ENCODE measurements at places on chromosomes 7 and 10.

DNA sequence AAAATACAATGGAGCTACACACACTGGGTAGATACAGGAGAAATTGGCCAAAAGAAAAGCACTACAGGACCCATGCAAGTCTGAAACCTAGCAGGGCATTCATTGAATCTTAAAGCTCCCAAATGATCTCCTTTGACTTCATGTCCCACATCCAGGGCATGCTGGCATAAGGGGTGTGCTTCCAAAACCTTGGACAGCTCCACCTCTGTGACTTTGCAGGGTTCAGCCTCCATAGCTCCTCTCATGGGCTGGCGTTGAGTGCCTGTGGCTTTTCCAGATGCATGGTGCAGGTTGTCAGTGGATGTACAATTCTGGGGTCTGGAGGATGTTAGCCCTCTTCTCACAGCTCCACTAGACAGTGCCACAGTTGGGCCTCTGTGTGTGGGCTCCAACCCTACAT, 626.3 kb upstream of the POT1 start:
- no peak for DNase-seq

GRCh38 chr7:620056-620455, 100.4 kb upstream of the PDGFA start:
- DNase-seq: no peak

DNA sequence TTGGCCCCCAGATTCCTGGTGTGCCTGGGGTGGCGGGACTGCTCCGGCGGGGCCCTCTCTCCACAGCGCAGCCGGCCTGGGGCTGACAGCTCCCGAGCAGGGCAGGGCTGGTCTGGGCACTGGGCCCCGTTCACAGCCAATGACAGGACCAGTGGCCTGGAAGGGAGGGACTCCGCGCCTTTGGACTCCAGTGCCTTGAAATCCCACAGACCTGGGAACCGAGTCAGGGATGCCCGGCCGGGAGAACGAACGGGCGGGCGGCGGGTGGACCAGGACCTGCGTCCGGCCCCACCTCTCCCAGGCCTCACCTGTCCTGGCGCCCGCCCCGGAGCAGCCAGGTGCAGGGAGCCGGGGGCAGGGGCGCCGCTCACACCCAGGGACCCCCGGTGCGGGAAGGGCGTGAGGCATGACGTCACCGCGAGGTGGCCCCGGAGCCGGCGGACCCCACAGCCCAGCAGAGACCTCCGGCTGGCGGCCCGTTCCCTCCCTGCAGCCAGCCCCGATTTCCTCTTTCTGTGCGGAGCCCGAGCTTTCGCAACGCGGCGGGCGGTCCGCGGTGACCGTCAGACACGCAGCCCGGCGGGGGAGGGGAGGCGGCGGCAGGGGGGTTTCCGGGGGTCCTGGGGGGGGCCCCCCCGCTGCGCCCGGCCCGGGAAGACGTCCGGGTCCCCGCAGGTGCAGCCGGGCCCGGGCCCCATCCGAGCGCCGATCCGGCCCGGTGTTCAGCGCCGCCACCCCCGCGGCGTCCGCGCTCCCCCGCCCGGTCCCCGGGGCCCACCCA, 743 bp downstream of the ADAP1 start:
- DNase-seq: no peak

- no peak for DNase-seq
These were observed 66.6 kb downstream of the CUBN start for GRCh38 chr10:17062955-17063484.

- no peak for DNase-seq
These were observed 178.4 kb downstream of the ARHGAP12 start for GRCh38 chr10:31749981-31750840.

DNA sequence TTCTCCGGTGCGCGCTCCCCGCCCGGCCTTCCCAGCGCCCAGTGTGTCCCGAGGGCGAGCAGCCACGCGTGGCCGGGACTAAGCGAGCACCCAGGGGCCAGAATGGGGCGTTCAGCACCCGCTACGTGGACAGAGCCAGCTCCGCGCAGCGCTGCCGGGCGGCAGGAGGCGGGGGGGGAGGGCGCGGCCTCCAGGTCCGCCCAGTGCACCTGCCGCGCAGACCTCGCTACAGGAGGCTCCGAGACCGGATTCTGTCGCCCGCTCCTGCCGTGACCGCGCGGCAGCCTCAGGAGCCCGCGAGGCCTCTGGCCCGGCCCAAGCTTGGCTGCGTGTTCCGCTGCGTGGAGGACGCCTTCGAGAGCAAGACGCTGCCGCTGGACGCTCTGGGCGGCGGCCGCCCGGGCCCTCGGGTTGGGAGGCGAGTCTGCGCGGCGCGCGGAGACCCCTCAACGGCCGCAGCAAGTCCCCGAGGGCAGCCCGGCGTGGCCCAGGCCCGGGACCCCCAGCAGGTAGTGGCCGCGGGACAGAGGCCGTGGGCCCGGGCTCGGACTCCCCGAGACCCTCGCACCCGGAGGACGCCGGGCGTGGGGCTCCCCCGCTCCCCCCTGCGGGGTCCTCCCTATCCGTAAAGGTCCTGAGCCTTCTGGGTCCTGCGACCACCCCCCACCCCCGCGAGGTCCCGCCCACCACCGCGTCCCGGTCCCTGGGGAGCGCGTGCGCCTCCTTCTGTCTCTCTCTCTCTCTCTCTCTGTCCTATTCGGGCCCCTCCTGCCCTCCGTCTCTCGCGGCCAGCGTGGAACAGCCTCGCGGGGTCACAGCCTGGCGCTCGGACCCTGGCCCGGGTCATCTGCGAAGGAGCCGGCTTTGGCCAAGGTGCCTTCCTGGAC, 904 bp upstream of the DPYSL4 start:
- peak; percentile 34 for DNase-seq

GRCh38 chr10:96512524-96513304, 1.0 kb downstream of the TLL2 start:
- no peak for DNase-seq

DNA sequence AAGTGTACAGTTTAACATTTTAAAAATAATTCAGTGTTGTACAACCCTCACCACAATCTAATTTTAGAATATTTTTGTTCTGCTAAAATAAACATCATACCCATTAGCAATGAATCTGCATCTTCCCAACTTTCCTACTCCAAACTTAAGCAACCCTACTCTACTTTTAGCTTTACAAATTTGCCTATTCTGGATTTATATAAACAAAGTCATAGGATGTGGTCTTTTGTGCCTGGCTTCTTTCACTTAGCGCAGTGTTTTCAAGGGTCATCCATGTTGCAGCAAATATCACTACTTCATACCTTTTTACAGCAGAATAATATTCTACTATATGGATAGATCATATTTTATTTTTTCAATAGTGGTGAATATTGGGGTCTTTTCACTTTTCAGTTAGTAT, 18.9 kb downstream of the CALML3 start:
- DNase-seq: no peak

DNA sequence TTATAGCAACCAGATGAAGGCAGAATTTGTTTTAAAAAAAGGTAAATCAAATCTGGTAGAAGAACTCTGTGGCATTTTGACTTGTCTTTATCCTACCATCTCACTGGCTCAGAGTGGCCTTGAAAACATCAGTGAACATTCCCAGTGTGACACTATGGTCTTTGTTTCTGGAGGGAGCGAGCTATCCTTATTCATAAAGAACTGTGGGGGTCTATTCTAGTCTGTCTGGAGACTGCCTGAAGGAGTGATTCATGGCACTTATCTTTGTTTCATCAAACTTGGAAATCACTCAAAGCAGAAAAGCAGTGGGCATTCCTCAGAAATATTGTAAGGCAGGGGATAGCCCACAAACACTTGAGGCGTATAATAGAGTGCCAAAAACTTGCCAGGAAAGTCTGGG, 719.1 kb downstream of the PCDH15 start:
- no peak for DNase-seq

GRCh38 chr7:120988591-120989256, at the start of gene CPED1:
CPED1 (plus strand) TSS chr7:120988711; CDS start chr7:120989622, 911 bp downstream.
- DNase-seq: no peak

DNA sequence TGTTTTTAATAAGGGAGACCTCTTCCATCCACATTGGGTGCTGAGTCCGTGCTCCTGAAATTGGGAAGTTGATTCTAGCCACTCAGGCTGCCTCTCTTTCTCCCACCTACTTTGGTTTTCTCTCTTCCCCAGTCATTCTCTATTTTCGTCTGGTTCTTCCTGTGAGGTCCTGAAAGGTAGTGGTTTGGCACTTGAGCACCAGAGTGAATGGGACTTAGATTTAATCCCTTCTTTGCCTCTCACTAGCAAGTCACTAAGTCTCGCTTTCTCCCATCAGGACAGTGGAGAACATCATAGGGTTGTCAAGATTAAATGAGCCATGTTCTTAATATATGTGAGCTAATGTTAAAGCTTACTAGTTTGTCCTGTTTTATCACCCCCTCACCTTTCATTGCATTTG, 4.0 kb upstream of the AASS start:
- DNase-seq: no peak

GRCh38 chr7:94295850-94296249, 98.8 kb upstream of the COL1A2 start:
- DNase-seq: no peak

- no peak for DNase-seq
These were observed 188.4 kb downstream of the CYP26A1 start for GRCh38 chr10:93261961-93262610.

GRCh38 chr10:26219676-26220075, 3.1 kb downstream of the GAD2 start:
- DNase-seq: no peak

DNA sequence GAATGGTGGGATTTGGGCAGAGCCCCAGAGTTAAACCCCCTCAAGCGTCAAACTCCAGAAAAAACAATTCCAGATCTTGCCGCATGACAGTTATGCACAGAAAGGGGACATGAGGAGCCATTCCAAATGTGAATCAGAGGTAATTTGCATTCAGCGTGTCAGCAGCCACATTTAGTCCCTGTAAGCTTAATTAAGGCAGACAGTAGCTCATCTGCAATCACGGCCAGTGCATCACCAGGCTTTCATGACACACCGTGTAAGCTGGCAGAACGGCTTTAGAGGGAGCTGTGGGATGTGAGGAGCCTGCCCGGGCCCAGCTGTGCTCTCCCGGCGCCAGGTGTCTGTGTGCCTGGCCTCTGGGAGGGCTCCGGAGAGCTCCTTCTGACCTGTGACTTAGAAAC, 18.7 kb upstream of the PRKAG2 start:
- no peak for DNase-seq

- DNase-seq: no peak
These were observed 189.3 kb downstream of the MAD1L1 start for GRCh38 chr7:2043316-2044039.

GRCh38 chr10:94878649-94879048, 59.8 kb upstream of the CYP2C9 start:
- DNase-seq: no peak

- no peak for DNase-seq
These were observed 129.2 kb downstream of the STRA8 start for GRCh38 chr7:135362871-135363270.

GRCh38 chr10:50990568-50991455, 83.5 kb upstream of the PRKG1 start:
- DNase-seq: no peak

DNA sequence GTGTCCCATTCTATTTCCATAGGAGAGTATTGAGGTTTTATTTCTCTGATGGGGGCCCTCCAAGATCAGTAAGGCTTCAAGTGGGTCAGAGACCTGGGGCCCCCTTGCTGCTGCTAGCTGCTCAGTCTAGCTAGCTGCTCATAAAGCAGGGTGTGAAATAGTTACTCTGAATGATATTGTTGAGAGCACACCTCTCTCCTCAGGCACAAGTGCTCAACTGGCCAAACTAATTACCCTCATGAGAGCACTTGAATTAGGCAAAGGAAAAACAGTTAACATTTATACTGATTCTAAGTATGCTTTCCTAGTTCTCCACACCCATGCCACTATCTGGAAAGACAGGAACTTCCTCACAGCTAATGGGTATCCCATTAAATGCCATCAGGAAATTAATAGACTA, 5.4 kb upstream of the SFTPA1 start:
- no peak for DNase-seq

DNA sequence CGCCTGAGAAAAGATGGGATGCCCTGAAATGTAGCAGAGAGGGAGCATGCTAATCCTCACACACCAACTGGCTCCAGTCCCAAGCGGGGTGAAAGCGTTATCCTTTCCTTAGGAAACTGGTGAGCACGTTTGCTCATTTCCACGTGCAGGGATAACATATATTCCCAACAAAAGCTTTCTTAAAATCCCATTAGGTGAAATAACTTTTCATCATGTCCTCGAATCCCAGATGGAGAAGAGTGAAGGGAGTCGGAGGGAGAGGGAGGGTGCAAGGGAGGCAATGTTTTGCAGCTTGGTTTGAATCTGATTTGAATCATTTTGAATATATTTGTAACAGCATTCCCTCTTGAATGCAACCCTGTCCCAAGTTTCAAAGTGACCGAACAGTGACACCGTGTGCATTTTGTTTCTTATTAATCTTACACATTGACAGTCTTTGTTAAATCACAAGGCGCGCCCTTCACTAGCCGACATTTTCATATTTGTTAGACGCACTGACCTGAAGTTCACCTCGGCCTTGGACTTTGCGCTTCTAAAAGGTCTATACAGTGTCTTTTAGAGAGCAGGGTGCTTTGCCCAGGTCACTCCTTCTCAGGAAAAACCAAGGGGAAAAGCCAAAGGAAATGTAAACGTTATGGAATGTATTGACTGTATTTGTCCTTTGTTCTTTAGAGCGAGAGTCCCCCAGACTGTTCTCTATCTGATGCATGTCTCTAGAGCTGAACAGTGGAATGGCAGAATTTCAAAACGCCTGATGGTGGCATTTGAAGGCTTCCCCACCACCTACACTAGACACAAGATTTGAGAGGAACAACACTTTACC, 3.1 kb upstream of the HOXA4 start:
- no peak for DNase-seq

- no peak for DNase-seq
These were observed 142.5 kb upstream of the TNS3 start for GRCh38 chr7:47724335-47724982.

DNA sequence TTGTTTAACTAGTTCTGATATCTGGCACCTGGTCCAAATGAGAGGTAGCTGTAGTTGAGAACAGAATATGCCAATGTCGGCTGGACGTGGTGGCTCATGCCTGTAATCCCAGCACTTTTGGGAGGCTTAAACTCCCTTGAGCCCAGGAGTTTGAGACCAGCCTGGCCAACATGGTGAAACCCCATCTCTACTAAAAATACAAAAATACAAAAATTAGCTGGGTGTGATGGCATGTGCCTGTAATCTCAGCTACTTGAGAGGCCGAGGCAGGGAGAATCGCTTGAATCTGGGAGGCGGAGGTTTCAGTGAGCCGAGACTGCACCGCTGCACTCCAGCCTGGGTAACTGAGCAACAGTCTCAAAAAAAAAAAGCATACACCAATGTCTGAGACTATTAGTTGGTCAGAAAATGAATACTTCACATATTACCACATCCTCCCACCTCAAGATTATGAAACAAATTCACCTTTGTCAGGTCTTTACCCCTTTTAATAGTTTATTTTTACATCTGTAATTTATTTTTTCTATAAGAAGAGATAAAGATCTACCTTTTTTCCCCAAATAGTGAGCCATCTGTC, 38.8 kb downstream of the EPC1 start:
- DNase-seq: no peak

DNA sequence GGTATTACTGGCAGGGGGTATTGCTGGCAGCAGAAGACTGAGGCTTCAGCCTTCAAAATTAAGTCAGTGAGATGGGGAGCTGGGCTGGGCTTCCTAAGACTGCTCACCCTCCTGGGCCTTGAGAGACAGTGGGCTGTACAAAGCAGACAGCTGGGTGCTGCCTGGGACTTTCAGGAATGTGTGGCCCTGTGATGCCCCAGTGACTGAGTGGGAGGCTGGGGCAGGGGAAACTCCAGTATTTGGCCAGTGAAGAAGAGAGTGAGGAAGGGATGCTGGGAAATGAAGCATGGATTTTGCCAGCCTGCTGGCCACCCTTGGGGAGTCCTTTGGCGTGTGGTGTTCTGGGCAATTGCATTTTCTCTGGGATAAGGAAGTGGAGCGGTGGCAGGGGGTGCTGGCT, 442 bp downstream of the ANKRD2 start:
- no peak for DNase-seq
